ENCODE measurements at places on chromosomes 4 and X.
A peak's percentile ranks its signal among the peaks of the same experiment; 100 is the strongest.

DNA sequence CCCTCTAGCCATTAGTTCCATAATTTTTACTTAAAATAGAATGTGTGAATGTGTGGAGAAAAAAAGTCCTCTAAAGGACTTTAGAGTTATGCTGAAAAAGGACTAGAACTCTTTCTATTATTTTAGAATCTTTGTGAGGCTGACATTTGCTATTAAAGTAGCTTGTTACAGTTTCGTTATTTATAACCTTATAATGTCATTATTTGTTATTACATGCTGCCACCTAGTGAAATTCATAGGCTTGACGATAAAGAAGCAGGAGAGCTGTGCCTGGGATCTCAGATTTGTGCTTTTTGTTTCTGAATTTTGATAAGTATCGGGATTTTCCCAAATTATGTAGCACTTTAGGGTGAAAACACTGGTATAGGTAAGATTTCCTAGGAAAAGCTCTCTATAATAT lies 38.5 kb upstream of the TAPT1 start:
- peak; percentile 63 for DNase-seq

GRCh38 chrX:52082578-52082977 lies 13.6 kb upstream of the MAGED4B start:
- DNase-seq, result no peak

DNA sequence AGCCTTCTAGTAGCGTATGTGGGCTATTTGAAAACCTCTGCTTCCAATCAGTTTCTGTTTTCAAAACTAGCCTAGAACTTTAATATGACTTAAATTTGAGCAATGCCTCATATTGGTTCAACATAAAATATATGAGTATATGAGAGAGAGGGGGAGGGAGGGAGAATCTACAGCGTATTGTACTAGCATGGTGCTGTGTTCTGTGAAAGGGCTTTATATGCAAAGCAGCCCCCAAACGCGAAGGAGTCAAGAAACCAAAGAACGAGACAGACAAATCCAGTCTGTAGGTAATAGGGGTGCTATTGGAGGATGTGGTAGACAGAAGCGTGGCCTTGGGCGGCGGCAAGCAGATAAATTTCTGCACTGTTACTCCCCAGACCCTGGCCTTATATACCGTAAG lies 784 bp upstream of the ANXA5 start:
- DNase-seq, result peak; percentile 39

GRCh38 chrX:116284400-116284799 lies 113.9 kb downstream of the AGTR2 start:
- no peak for DNase-seq

DNA sequence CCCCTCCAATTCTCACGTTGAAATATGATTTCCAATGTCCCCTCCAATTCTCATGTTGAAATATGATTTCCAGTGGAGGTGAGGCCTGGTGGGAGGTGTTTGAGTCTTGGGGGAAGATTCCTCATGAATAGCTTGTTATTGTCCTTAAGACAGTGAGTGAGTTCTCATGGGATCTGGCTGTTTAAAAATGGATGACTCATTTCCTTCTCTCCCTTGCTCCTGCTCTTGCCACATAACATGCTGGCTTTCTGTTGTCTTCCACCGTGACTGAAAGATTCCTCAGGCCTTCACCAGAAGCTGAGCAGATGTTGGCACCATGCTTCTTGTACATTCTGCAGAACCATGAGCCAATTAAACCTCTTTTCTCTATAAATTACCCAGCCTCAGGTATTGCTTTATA lies 346.8 kb upstream of the TECRL start:
- no peak for DNase-seq

DNA sequence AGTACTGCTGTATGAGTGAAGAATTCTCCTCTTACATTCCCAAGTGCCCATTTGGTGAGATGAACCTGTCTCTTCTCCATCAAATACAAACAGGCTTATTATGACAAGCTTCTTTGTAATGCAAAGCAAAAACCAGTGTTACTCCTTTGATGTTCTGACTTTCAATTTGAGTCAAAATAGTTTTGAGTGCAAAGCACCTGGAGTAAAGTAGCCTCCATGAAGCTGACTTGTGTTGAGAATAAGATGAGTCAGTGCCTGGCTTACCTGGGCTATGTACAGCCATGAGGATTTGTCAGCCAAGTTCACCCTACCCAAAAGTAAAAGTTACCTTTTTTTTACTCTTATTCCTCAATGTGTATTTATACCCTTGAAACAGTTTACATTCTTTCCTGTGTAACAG lies 132.5 kb upstream of the FMR1 start:
- DNase-seq, result no peak

DNA sequence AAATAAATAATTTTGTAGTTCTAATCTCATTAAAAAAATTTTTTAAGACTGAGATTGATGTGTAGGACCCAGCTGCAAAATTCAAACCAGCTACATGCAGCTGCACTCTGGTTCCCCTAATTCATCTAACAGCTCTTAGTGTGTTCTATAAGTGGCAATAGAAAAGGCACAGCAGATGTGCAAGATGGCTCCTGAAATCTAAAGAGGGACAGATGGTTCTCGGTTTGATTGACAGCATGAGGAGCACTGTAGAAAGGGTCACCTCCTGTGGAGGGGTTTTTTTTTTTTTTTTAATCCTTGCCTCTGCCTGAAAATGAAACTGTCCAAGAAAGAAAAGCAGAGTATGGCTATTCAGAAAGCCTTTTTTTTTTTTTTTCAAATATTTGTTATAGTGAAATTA lies 16.9 kb upstream of the OCIAD1 start:
- DNase-seq, result no peak

- no peak for DNase-seq
Measured at GRCh38 chr4:88937081-88937480, 119.9 kb downstream of the FAM13A start.

DNA sequence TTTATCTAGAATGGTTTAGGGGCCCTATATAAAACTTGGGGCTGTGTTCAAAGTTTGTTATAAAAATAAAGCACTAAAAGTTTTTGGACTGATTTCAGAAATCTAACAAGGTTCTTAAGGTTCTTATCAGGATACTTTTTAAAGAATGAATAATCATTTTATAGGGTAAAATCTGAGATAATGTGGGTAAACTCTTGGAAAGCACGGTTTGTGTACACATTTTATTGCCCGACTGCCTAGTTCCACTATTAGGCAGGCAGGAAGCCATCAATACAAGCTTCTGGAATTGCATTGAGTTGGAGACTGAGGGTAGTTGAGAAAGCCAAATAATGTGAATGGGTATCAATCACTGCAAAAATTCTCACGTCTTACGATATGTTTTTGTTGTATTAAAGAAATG lies 331.0 kb upstream of the PITX2 start:
- no peak for DNase-seq

DNA sequence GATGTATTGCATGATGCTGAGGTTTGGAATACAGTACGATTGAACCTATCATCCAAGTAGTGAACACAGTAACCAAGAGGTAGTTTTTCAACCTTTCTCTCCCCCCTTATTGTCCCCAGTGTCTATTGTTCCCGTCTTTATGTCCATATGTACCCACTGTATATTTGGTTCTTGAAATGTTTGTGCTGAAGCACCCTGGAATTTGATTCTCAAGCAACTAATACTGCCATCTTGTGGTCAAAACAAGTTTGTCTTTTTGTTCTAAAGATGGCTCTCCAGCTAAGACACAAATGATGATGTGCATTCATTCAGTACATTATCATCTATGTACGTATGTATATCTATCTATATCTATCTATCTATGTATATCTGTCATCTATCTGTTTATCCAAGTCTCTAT lies 33.5 kb upstream of the DCX start:
- DNase-seq, result peak; percentile 18

GRCh38 chrX:129686422-129686948 lies 31.7 kb upstream of the APLN start:
- no peak for DNase-seq

GRCh38 chrX:1472975-1473374 lies 20.3 kb upstream of the ASMTL start:
- DNase-seq, result peak; percentile 17

DNA sequence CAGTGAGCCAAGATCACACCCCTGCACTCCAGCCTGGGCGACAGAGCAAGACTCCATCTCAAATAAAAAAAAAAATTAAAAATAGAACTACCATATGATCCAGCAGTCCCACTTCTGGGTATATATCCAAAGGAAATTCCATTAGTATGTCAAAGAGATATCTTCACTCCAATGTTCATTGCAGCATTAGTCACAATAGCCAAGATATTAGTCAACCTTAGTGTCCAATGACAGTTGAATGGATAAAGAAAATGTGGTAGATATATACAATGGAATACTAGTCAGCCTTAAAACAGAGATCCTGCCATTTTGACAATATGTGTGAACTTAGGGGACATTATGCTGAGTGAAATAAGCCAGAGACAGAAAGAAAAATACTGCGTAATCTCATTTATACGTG lies 49.4 kb downstream of the C4orf46 start:
- no peak for DNase-seq
